ENCODE measurements at places on chromosomes 2 and 18.

DNA sequence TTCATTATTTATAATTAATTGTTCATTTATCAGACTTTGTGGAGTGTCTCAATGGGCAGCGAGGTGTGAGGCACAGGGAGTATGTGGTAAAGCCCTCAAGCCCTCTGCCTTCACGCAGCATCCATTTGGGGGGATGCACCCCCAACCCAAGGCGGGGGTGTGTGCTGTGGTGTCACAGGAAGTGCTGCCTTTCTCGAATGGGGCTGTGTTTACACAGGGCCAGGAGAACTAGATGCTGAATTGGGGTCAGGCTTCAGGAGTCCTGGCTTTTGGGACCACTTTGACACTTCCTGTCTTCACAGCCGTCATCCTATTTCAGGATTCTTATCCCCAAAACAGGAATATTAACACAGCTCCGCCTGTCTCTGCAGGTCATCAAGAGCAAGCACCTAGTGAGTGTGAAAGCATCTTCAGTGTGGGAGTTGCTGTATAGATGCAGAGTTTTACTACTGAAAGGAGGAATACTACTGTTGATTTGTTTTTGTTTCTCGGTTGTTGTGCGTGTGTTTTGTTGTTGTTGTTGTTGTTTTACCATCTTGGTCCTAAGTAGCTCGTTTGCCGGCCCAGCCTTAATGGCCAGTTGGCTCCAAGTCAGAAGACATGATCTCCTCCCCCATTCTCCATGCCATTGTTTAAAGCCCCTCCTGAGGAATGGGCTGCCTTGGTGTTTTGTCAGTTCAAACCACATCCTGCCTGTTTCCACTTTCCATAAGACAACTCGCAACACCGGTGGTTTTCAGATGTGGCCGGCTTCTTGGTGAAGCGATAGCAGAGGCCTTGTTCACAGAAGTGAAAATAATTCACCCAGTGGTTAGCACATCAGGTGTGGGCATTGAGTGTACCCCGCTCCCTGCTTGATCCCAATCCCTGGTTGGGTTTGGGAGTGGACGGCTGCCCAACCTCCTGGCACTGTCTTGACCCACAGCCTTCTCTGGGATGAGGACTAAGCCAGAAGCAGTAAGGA lies 221.3 kb downstream of the BCL2 start:
- no peak for DNase-seq

GRCh38 chr2:60954139-60954538 lies 63.4 kb upstream of the PEX13 start:
- no peak for DNase-seq

DNA sequence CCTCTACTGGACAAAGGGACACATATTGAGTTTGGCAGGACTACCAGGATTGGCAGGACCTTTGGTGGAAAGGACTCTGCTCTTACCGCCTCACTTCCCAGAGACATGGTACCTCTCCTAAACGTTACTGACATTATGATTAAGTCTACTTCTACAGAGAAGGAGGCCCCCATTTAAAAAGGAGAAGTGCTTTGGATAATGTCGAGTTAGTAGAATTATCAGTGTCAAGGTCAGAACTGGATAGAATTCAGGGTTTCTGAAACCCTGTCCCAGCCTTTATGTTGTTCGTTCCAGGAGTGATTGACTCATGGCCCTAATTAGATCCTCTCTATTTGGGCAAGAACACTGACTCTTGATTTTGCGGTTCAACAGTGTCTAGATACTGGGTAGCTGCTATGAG lies 45.8 kb downstream of the LRRTM1 start:
- no peak for DNase-seq

- DNase-seq: no peak
Measured at GRCh38 chr2:66530651-66531050, 95.7 kb downstream of the MEIS1 start.

GRCh38 chr18:46250812-46251173 lies 146.6 kb downstream of the HAUS1 start:
- DNase-seq: no peak

GRCh38 chr2:39443009-39443408 lies 5.9 kb upstream of the MAP4K3 start:
- no peak for DNase-seq

- DNase-seq: peak; percentile 36
Measured at GRCh38 chr2:72142570-72143440, 4.9 kb downstream of the CYP26B1 start.

GRCh38 chr2:20928617-20929016 lies 105.7 kb upstream of the LDAH start:
- no peak for DNase-seq

GRCh38 chr2:233441161-233442027 lies 87.1 kb downstream of the DGKD start:
- DNase-seq: no peak
